ENCODE measurements at places on chromosomes 5 and 9.

GRCh38 chr9:20563917-20564316 is 58.4 kb downstream of the MLLT3 start:
- DNase-seq: no peak

GRCh38 chr5:131005963-131006684 is 158.9 kb downstream of the HINT1 start:
- DNase-seq: no peak

GRCh38 chr9:119126040-119126439 is 243.2 kb downstream of the BRINP1 start:
- no peak for DNase-seq

DNA sequence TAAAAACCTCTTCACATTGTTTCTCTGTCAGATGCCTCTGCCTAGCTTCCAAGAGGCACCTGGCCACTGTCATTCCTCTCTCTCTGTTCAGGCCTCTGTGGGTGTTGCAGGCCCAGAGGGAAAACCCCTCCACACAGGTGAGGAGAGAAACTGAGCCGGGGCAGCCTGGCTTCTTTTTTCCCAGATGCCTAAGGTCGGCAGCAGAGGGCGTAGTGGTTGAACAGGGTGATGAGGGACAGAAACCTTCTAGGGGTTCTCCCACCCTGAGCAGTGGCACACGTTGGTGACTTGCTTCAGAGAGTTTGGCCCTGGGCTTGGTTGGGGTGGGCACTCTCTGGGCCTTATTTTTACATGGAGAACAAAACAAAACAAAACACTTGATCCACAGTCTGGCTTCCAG is 12.2 kb downstream of the IL9 start:
- DNase-seq: no peak

DNA sequence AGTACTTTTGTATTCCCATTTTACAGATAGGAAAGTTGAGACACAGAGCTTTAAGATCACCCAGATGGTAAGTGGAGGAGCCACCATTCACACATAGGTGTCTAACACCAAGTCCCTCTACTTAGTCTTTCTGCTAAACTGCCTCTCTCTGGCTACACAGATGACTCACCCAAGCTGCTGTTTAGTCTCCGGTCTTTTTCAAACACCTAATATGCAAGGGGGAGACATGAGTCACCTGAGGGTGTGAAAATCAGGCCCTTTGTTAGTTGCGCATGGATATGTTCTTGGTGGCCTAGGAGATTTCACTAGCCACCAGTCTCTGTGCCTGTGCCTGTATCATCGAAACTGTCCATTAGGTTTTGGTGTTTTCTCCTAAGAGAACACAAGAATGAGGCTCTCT is 117.8 kb downstream of the MAST4 start:
- DNase-seq: no peak

DNA sequence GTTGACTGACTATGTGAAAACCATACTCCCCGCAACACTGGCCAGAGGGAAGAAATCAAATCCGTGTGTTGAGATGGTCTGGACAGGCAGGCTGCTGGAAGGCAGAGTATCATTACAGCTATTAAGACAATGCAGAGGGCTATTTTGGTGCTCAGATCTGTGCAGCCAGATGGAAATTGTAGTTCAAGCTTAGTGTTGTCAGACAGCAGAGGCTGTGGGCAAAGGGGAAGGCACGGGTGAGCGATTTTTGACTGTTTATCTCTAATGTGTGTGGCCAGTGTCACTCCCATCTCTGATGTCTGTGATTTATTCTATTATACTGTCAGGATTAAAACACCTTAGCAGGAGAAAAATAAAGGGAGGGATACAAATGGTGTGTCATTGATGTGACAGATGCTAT is 984.4 kb upstream of the WWC1 start:
- DNase-seq: no peak

DNA sequence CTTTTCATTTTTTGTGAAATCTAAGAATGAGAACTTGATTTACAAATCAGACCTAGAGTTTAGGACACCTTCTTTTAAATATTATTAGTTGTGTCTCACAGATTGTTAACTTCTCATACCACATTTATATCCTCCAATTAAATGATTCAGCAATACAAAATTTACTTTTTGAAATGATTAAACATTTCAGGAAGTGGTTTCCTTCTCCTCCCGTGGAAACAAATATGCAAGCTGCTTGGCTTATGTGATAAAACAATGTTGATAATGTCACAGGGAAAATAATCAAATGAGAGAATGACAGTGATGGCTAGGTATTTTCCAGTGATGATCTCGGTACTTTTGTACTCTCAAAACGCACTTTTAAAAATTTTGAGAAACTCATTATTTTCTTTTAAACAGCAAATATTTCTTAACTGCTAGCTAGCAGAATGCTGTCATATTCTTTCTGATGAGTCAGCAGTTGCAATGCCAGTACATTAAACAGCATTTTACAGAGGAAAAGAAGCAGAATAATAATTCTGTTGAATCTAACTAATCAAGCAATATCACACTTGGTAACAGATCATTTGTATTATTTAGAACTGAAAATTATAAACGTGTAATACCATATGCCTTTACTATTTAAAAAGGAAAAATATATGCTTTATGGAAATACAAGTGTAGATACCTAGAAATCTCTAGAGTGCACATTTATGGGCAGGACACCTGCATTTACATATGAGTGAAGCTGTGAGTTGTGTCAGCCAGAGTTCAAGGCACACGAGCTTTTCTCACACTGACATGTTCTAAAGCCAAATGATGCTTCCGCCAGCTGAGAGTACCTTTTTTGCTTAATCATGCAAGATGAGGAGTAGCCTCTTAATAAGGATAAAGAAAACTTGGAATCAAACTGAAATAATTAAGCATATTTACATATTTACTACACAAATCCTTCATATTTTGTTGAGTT is 53.6 kb upstream of the CDH18 start:
- DNase-seq: no peak

DNA sequence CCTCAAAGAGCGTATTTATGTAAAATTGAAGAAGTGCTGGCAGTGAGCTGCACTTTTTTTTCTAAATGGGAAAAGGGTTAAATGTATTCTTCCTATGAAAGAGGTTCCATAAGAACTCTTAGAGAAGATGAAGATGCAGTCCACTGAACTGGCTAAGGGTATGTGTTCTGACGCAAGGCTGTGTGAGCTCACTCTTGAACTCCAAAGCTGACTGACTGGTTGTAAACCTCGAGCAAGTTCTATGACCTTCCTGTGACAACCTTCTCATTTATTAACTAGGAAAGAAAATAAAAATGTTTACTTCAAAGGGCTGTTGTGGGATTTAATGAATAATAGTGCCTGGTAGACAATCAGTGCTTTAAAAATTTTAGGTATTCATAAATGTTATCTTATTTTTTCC is 46.7 kb downstream of the POC5 start:
- no peak for DNase-seq

GRCh38 chr5:82151662-82152061 is 126.5 kb downstream of the RPS23 start:
- no peak for DNase-seq

DNA sequence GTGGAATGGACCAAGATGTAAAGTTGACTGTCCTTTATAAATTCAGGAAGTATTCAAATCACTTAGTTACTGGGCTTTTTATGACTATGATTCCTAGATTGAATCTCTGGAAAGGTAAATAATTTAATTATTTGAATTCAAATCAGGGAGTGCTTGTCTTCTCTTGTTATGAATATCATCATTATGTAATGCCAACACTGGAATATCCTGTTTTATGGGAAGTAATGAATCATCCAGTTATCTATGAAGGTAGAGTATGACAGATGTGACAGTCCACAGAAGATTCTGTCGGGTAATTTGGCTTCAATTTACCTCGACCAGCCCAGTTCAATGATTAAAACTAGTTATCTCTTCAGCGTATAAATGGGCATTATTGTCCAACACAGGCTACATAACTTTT is 141.0 kb upstream of the NUDT12 start:
- no peak for DNase-seq

GRCh38 chr5:127003798-127004495 is 26.4 kb downstream of the MARCHF3 start:
- DNase-seq: no peak

DNA sequence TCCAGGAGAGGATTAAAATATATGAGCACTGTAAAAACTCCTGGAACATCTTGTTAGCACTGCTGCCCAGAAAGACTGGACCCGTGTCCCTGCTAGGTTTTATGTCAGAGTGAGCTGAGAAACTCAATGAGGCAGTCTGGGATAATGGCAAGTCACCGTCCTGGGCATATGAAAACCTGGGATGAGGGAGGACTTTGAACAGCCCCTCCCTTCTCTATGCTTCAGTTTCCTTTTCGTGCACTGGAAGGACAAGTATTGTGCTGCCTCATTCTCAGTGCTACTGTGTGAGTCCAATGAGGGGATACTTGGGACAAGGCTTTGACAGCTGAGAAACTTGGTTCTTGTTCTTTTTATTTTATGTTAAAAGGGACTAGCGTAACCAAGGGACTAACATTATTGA is 143.0 kb upstream of the SHB start:
- no peak for DNase-seq

DNA sequence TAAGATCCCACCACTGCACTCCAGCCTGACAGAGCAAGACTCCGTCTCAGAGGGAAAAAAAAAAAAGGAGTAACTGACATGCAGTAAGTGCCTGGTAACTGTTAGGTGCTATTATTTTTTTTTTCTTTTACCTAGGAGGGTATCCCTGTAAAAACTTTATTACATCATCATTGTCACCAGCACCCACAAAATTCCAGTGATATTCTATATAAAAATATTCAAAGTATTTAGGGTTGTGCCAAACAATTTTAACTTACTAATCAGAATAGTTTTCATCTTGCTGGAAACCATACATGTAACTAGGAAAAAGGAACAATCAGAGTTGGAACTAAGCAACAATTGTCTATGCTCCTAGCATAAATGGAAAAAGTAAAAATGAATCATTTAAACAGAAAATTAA is 112.4 kb downstream of the SSBP2 start:
- no peak for DNase-seq

DNA sequence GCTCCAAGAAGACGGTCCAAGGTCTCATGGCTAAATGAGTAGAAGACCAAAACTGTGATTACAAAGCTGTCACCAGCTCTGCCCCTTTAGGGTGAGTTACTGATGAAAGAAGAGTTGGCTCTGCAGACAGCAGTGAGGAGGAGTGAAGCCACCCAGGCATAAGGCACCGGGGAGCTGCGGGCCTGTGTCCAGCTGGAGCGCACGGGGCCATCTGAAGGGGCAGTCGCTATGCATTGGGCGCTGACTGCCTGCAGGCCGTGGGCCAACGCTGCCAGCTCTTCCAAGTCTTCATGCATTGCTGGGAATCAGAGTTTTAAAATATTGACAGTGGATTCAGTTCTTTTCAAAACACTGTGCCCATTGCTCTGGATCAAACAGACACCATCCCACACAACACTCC is 70.3 kb downstream of the DAPK1 start:
- DNase-seq: no peak

DNA sequence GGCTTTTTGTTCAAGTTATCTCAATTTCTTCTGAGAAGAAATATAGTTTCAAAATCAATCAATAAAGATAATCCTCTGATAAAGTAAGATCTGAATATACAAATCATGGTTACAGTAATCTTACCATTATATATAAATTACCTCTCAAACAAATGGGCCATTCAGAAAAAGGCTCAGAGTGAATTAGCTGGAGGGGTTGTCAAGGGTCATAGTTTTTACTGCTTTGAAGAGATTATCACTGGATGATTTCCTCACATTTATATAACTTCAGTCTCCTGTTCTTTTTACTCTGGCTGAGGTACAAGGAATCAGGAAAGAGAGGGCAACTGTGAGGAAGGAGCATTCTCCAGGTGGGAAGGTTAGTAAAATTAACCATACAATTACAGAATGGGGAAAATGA is 148.6 kb upstream of the ELL2 start:
- DNase-seq: no peak

DNA sequence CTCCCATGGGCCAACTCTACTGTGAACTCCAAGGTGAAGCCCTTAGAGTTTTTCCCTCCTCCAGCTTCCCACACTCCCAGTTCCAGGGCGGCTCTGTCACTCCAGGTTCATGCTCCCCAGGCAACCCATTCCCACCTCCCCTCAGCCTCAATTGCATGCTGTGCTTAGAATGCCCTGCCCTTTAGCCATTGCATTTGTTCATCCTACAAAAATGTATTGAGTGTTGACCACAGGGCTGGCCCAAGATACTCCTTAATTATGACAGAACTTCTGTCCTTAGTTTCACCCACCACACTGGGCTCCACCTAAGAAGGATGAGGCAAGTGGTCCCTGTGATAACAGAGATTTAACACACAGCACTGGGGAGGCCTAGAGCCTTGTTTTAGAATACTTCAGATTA is 236.1 kb downstream of the ADAMTSL1 start:
- no peak for DNase-seq

GRCh38 chr5:140168371-140168770 is 6.6 kb upstream of the CYSTM1 start:
- no peak for DNase-seq

DNA sequence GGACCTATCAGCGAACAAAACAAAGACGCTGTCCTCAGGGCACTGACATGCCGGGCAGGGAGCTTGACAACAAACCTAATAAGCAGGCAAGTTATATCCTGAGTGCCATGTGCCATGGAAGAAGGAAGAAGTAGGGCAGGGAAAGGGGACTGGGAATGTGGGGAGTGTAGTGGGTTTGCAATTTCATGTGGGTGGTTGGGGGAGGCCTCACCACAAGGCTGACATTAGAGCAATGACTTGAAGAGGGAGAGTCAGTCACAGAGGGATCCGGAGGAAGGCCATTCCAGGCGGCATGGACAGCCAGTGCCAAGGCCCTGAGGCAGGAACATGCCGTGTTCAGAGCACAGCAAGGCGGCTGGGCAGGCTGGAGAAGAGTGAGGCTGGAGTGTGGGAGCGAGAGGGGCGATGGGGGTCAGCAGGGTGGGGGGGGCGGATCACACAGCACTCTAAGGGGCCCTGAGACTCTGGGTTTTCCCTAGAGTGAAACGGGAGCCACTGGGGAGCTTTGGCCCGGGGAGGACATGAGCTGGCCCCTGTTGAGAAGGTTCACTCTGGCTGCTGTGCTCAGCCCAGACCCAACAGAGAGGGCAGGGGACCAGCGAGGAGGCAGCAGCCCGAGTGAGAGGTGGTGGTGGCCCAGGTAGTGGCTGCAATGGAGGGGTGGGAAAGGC is 86.3 kb downstream of the STK10 start:
- no peak for DNase-seq

DNA sequence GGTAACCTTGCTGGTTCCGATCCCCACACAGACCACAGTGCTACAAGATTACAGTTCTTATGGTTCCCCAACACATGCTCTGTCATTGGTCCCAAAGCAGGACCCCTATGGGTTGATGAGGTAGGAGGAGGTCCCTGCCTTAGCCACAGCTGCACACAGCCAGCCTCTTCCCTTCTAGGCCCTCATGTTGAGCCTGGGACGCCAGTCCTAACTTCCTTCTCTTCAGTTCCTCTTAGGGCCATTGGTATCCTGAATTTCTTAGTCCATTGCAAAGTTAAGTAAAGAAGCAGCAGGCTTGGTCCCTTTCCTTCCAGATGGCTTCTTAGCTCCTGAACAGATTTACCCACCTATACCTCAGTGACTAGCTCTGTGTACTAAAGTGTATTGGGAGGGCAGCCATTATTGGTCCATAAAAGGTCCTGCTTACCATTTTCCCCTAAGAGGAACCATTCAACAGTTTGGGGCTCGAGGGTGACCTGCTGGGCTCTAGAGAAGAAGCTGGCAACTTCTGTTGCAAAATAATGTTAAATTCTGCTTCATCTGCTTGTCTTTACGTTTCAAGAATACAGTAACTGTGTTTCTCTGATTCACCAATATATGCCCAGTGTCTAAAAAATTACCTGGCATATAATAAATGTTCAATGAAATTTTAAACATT is 50.2 kb downstream of the PDCD1LG2 start:
- DNase-seq: no peak

- no peak for DNase-seq
Measured at GRCh38 chr9:93309889-93310425, 126.0 kb downstream of the WNK2 start.

GRCh38 chr9:136927343-136928271 is 16.9 kb downstream of the FBXW5 start:
- DNase-seq: no peak
